ENCODE measurements at places on chromosomes 12 and 14.

- DNase-seq: no peak
These were observed 6.5 kb downstream of the GLRX5 start for GRCh38 chr14:95541346-95541745.

DNA sequence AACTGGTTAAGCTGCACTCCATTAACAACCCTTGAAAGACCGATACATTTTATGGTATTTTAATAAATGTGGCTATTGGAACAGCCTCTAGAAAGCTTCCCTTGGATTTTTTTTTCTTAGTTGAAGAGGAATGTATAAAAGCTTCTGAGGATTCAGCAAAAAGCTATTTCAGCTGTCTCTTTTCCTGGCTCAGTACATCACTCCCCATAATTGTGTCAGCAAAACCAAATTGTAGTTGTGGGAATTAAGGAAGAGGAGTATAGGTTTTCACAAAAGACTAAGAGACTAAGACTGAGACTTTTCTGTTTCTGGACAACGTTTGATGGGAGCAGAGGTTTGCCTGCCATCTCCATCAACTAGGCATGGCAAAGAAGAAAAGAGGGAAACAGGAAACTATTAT is 106.5 kb downstream of the C12orf50 start:
- DNase-seq: no peak

DNA sequence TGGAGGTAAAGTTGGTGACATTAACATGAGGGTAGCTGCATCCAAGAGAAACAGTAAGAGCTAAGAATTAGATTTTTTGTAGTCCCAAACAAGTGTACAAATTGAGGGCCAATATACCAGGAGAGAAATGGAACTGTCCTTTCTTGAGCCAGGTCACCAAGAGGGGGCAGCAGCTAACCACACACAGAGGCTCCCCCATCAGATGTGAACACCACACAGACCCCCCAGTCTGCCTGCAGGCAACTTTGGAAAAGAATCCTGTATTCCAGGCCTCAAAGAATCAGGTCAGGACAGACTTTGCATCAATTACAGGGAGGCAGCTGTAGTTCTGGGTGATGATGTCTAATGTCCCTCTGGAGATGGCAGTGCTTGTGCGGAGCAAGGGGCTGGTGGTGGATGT is 77.9 kb downstream of the SPTB start:
- peak; percentile 44 for DNase-seq

GRCh38 chr14:50452296-50452695 is 55.6 kb upstream of the CDKL1 start:
- DNase-seq: no peak

DNA sequence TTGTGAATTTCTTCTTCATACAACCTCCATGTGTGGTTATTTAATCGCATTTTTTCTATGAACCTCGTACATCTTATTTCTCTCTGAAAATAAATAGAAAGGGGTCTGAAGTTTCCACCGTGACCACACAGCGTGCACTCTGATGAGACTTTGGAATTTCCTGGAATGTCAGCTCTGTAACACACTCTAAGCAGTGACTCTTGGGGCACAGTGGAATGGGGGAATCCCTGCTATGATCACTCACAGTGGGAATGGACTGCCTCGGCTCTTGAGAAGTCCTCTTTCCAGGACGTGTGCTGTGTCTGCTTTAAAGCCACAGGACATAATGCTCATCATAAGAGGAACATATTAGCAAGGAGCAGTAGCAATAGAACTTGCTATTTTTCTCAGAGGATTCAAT is 416.2 kb downstream of the EGLN3 start:
- no peak for DNase-seq

DNA sequence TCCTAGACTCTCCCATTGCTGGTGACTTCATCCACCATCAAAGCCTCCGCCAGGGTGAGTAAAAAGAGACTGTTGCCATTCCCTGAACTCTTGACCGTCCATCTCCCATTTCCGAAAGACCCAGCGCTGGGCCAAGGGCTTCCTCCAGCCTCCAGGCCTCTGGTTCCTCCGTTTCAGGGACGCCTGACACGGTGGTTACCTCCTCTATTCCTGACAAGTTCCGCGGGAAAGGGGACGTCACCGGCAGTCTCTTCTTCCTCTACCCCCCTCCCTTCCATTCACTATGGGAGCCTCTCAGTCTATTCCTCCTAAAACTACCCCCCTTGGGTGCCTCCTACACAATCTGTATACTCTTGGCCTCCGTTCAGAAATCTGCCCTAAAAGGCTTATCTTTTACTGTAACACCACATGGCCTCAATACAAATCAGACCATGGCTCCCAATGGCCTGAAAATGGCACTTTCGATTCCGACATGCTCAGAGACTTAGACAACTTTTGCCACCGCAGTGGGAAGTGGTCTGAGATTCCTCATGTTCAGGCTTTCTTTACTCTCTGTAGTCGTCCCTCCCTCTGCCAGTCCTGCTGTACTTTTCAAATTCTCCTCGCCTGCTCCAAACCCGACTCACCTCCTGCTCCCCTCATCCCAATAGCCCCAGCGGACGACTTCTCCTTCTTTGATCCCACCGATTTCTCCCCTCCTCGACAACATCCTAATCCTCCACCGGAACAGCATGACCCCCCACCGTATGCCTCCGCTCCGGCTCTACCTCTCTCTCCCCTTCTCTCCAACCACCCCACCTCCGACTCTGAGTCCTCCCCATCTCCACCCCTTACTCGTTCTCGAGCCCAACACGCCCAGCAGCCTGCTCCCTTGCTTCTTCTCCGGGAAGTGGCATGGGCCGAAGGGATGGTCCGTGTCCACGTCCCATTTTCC is 70.4 kb downstream of the MOK start:
- peak; percentile 37 for DNase-seq

- no peak for DNase-seq
These were observed 14.6 kb upstream of the ATP2B1 start for GRCh38 chr12:89723276-89723675.

GRCh38 chr12:90152897-90153624 is 444.4 kb upstream of the ATP2B1 start:
- no peak for DNase-seq

DNA sequence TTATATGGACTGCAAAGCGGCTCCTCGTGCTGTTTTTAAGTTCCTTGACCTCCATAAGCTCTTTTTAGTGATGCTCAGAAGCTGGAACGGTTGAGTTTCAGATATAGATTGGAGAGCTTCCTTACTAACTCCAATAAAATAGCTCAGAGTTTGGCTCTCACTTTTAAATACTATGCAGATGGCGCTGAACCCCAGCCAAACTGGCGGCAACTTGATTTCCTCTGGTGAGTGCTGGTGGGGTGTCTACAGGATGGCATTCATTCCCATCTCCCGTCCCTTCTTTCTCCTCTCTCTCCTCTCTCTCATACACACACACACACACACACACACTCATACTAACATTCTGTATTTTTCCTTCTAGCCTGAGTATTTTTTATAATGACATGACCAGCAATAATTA is 346.3 kb downstream of the ETNK1 start:
- no peak for DNase-seq

DNA sequence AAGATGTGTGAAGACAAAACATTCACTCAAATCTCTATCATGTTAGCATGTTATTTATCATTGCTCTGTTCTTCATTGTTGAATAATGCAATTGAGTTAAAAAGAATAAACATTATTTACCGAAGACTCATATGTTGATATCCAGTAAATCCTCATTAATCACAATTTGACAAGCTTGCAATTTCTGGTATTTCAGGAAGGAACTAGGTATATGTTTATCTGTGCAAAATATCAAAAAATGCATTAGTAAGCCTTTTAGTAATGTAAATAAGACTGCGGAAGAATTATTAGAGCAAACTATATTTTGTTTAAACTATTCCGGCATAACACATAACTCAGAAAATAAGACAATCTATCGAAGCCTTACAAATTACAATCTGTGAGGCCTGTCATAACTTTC is 222.7 kb upstream of the NOVA1 start:
- DNase-seq: no peak

- DNase-seq: no peak
These were observed 399.2 kb downstream of the VRK1 start for GRCh38 chr14:97196336-97196735.

DNA sequence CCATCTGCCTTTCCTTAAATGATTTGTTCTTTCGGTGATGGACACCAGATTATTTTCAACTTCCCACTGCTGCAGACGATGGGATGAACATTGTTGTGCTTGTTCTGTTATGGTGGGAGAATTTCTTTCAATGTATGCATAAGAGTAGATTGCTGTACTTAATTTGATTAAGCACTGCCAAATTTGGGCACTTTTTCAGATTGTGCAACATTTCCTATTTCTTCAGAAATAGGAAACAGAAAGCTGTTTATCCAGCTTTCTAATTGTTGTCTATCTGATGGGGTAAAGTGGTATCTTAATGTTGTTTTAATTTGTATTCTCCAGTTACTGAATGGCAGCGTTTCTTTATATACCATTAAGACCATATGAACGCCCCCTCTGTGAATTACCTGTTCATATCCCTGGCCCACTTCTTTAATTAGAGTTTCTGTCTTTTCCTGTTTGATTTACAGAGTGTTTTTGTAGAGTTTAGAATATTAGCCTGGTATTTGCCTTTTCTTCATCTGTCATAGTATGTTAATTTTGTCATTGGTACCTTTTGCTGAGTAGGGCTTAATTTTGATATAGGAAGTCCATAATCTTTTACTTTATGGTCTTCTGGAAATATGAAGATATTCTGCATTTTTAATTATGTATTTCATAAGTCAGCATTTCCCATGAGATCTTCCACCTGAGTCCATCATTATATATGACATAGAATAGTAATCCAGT is 59.6 kb downstream of the DIP2B start:
- DNase-seq: no peak

DNA sequence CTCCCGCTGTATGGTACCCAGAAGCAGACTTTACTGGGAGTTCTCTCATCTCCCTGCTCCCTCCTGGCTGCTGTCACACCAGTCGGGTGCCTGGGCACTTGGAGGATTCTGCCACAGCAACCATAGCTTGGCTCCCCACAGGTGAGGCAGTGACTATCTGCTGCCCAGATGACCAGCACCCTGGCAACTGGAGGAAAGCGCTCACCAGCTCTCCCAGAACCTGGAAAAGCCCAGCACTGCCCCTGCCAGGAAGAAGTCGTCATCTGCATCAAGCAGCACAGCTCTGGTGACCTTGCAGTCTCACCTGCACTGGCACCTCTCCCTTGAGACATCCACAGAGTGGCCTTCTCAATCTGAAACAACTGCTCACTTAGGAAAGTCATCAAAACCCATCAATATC is 31.9 kb upstream of the TC2N start:
- no peak for DNase-seq

DNA sequence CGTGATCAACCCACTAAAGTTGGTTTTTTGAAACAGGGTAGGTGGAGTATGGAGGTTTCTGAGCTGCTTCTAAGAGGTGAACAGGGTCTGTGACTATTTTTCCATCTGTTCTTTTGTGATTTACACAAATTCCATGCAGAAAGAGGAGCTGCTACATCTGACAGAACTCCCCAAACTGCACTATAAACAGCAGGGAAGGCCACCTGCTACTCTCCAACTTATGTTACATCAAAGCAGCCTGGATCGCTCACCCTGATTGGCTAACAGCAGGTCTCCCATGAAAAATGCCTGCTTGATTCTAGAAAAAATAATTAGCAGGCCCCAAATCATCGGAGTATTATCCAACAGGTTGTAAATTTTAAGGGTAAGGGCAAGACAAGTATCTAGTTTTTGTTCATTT is 282.9 kb upstream of the FLRT2 start:
- DNase-seq: no peak

DNA sequence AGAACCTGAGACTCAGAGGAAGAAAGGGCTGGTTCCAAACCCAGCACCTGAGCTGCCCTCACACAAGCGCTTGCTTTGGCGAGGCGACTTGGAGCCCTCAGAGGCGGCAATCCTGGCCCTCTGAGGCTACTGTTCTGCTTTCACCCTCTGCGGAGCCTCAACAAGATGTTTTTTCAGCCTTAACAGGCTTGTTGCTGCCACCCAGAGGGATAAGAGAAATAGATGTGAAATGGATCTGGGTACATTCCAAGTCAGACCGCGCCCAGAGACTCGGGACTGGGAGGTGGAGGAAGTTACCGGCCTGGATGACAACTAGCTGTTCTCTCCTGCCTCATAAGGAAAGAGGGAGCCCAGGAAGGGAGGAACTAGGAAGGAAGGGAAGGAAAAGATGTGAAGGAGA is 89.6 kb downstream of the TTC7B start:
- DNase-seq: no peak

DNA sequence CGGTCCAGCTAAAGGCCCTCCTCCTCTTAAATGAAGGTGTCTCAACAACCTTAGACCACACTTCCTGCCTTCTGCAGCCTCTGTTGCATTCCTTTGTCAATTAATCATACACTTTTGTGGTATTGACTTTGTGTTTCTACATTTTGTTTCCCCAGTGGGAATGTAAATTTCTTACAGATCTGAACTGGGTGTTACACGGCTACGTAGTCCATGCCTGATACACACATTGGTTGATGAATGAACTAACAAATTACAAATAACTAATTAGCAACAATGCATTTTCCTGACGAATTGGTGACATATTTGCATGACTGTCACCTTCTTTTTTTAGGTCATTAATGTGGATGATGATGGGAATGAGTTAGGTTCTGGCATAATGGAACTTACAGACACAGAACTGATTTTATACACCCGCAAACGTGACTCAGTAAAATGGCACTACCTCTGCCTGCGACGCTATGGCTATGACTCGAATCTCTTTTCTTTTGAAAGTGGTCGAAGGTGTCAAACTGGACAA is 15.2 kb upstream of the CCT2 start:
- DNase-seq: no peak

- no peak for DNase-seq
These were observed 25.4 kb downstream of the RTRAF start for GRCh38 chr14:52014601-52015267.

- no peak for DNase-seq
These were observed 26.9 kb downstream of the CRADD start for GRCh38 chr12:93704122-93704521.

DNA sequence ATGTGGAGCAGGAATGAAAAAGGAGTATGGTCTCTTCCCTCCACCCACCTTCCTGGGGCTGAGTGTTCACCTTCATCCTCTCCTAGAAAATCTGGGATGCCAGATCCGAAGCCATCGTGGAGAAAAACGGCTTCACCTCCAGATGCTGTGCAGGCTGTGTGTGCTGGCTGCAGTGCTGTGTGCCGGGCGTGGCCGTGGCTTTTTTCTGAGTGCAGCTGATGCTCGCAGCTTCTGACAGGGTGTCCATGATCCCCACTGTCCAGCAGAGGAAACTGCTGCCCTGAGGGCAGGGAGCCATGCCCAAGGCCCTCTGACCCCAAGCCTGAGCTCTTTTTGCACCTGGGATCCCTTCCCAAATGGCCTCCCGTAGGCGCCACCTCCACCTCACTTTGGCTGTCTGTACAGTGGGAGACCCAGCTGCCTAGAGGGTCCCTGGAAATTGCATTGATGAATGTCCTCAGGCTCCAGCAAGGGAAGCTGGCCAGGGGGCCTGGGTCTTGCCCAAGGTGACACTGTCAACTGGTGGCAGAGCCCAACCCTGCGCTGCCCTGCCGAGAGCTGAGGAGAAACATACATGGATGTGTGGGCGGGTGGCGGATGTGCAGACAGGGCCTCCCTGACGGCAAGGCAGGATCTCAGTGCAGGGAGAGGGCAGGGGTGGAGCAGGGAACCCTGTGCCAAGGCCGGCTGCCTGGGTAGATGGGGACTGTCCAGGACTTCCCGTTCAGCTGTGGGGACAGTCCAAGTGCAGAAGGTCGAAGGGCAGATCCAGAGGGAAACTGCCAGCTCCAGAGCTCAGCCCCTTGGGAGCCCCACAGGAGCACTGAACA is 53.3 kb downstream of the BEGAIN start:
- DNase-seq: no peak
